NCI-H2081 (cell line): ENCODE measurements at places on chromosomes 5 and 9.

DNA sequence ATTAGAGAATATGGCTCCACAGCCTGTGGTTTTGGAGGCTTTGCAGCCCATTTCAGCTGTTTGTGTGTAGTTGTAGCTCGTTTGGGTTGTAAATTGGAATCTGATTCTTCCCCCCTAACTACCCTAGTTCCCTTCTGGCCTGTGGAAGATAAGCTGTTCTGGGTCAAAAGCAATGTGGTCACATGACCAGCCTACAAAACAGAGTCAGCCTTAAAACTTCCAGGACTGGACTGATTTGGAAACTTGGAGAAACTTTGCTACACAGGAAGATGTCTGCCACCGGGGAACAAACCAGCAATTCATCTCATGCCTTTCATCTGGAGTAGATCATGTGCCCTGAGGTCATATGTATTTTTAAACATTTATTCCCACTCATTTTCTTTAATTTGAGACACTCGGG lies 83.8 kb downstream of the DAPK1 start:
- DNase-seq = no peak

DNA sequence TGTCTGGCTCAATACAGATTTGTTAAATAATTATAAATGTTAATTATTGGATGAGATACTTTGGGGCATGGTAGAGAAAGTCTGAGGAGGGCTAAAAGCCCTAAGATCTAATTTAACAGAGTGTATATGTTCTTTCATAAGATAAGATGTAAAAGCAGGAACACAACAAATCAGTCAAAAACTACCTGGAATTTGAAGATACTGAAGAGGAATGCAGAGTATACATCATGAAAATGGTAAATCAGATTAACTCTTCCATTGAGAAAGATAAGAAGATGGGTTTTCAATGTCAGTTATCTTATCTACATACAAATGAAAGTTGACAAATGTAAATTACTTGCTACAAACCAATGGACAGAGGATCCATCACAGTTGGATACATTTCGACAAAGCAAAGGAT lies 107.3 kb upstream of the NFIB start:
- DNase-seq = no peak

DNA sequence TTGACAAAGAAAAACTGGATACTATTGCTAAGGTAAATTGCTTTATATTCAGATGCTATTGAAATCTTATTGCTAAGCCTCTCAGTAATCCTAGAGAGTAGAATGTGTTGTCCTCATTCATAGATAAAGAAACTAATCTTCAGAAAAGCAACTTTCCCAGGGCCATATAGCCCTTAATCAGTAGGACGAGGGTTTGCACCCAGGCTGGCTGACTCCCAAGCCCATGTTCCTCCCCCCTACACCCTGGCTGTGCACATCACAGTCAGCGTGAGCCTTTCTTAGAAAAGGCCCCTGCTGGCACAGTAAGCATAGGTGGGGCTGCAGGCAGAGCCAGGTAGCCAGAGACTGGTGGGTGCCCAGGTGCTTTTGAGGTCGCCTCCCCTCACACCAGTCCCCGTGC lies 15.8 kb upstream of the GLIPR2 start:
- no peak for DNase-seq

- no peak for DNase-seq
Observed at GRCh38 chr5:140185409-140185808, 10.4 kb downstream of the CYSTM1 start.

- DNase-seq = no peak
Observed at GRCh38 chr5:139092741-139093343, 105.3 kb downstream of the SIL1 start.

DNA sequence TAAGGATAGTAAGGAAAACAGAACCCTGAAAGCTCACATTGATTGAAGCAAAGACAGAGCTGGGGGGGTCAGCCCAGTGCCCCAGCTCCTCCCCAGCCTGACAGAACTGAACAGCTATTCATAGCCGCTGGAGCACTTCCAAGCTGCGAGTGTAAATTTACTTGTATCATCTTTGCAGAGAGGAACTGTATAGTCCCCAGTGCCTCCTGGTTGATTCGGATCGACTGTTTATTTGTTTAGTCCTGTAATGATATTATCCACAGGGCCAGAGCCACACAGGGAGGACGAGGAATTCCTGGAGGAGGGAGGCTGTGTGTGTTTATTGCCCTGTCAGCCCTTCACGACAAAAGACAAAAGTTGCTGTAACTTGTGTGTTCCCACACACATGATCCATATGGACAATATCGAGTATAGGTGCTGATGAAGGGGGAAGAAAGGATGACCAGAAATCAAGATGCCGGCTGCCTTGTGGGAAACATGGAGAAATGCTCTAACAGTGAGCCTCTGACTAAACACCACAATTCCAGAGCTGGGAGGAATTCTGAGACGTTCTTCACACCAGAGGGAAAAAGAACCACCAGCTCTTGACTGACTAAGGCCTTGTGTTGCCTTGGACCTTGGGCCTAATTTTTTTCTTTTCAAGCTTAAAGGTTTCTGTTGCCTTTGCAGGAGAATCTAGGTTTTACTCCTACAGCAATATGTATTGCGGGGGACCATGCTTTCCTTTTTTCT lies 31.1 kb downstream of the FOXD1 start:
- DNase-seq = no peak
